ENCODE measurements at places on chromosomes 3 and 15. TPM values are rescaled to one million over a fixed set of nuclear protein-coding genes. Genes with fewer than 3 reads are reported as not detected.

- H3K27me3 ChIP-seq: no peaks in the 10 kb centered on the region
- DNase-seq: no peak
- no peaks in the 10 kb centered on the region for H3K36me3 ChIP-seq
- H3K4me1 ChIP-seq: peaks cover 1% of the 10 kb centered on the region
Observed at GRCh38 chr15:45182996-45183395, 4.8 kb downstream of the SHF start.

GRCh38 chr15:101254157-101255050, 2.6 kb upstream of the CHSY1 start:
- H3K4me1 ChIP-seq: no peaks in the 10 kb centered on the region
- DNase-seq: no peak
- no peak overlapping the region for H3K27ac ChIP-seq
- no peaks in the 10 kb centered on the region for H3K36me3 ChIP-seq

- H3K4me3 ChIP-seq: no peak overlapping the region
- no peaks in the 10 kb centered on the region for H3K27me3 ChIP-seq
- no peak for DNase-seq
- no peaks in the 10 kb centered on the region for H3K36me3 ChIP-seq
- no peak overlapping the region for H3K27ac ChIP-seq
Observed at GRCh38 chr3:114732353-114732752, 414.7 kb downstream of the ZBTB20 start.

- H3K36me3 ChIP-seq: no peaks in the 10 kb centered on the region
- peaks cover 3% of the 10 kb centered on the region for H3K4me1 ChIP-seq
- no peaks in the 10 kb centered on the region for H3K27me3 ChIP-seq
Observed at GRCh38 chr15:95470997-95471689, 859.4 kb upstream of the NR2F2 start.

DNA sequence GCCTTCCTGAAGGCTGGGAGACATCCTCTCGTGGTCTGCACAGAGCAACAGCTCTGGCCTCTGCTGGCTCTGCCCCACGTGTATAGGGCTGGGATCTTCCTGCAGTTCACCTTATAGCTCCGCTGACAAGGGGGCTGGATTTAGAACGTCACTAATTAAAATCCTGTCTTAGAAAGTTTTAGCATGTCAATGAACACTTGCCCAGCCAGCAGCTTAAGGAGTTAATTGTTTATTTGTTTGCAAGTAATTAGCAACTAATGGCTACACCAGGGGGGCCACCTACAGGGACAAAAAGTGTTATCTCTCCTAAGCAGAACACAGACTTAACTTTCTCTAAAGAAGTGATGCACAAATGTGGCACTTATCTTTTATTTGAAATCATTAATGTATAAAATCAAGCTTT, at the start of gene HESX1:
HESX1 (minus strand) TSS at position 84 of the 403 bp plus-strand sequence; CDS start at position 24, 60 bp downstream.
- H3K36me3 ChIP-seq: no peaks in the 10 kb centered on the region
- H3K4me1 ChIP-seq: no peaks in the 10 kb centered on the region
- no peak within 1 kb of the TSS for H3K4me3 ChIP-seq
- no peak within 1 kb of the TSS for H3K27ac ChIP-seq
- H3K27me3 ChIP-seq: no peaks in the 10 kb centered on the region

DNA sequence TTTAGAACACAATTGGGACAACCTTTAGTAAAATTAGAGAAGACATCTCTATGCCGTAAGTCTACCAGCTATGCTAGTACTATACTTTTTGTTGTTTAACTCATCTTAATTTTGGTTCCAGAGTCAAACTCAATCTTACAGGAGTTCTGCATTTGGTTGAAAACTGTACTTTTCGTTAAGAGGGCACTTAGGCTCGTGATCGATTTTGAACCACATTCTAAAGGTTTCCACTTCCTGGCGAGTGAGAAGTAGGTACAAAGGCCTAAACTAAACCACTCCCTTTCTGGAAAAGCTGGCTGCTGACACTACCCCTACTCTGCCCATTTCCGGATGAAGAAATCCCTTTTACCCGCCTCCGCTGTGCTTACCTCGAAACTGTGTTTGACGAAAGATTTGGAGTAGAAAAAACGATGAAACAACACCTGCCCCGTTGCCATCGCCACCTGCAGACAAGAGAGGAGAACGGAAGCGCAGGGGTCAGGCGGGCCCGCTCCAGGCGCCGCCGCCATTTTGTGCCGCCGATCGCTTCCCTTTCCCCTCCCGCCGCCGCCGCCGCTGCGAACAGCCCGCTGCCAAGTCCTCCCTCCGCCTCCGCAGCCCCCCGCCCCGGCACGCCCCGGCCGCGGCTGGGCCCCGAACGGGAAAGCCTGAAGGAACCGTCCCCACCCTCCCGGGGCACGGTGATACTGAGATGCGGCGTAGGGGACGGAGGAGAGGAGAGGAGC, 748 bp downstream of the CCNL1 start:
- DNase-seq: peak; percentile 75
- peak overlapping the region; percentile 76 for H3K27ac ChIP-seq
- no peaks in the 10 kb centered on the region for H3K27me3 ChIP-seq
- no peaks in the 10 kb centered on the region for H3K36me3 ChIP-seq
- H3K4me1 ChIP-seq: no peaks in the 10 kb centered on the region
- H3K4me3 ChIP-seq: peak overlapping the region; percentile 92

Gene IGDCC3
- polyA plus RNA-seq: not detected

Gene EFHB
- polyA plus RNA-seq: not detected

Data from aorta (tissue), 5 donors.